Dermis microvascular lymphatic vessel endothelial cell (primary cell): ENCODE measurements at places on chromosomes 7 and 10.

- peak; percentile 13 for DNase-seq
Observed at GRCh38 chr7:149220534-149220933, 18.9 kb upstream of the ZNF212 start.

GRCh38 chr7:5396542-5396941 is 27.1 kb downstream of the TNRC18 start:
- DNase-seq = peak; percentile 54

- DNase-seq = no peak
Observed at GRCh38 chr7:156907656-156908055, 14.7 kb upstream of the LMBR1 start.

- peak; percentile 82 for DNase-seq
Observed at GRCh38 chr10:95864906-95865813, 42.6 kb upstream of the CC2D2B start.

DNA sequence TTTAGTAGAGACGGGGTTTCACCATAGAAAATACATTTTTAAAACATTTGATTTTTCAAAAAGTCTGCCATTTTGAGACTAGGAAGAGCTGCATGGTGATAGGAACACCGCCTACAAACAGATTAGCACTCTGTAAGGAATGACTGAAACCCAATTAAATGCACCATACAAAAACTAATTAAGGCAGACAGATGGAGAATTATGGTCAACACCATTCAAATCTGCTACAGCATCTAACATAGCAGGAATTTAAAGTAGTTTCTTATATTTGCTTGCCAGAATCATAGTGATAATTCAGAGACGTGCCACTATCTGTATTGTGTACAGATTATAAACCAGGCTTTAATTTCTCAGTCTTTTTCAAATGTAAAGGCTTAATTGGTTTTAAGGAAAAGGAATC is 68.2 kb downstream of the ENO4 start:
- DNase-seq = no peak

GRCh38 chr10:132095403-132096113 is 29.8 kb downstream of the JAKMIP3 start:
- DNase-seq = no peak

- peak; percentile 36 for DNase-seq
Observed at GRCh38 chr7:46282155-46282554, 361.1 kb upstream of the IGFBP3 start.
